ENCODE measurements at places on chromosomes 7 and 10. TPM values are rescaled to one million over a fixed set of nuclear protein-coding genes. Genes with fewer than 3 reads are reported as not detected.
A peak's percentile ranks its signal among the peaks of the same experiment; 100 is the strongest.

The SPDYE16 gene
- 0.37 TPM for total RNA-seq

The TLX1 gene
- total RNA-seq: not detected

The CALHM1 gene
- not detected for total RNA-seq

The EPDR1 gene
- 6.3 TPM for total RNA-seq

The MMD2 gene
- not detected for total RNA-seq

The SPDYE2B gene
- total RNA-seq: not detected

The COL1A2 gene
- total RNA-seq: 16.9 TPM

GRCh38 chr10:36489611-36490228, 635.7 kb upstream of the ANKRD30A start:
- DNase-seq: no peak

- DNase-seq: no peak
These were observed 601.4 kb upstream of the IGFBP3 start for GRCh38 chr7:46522354-46522906.

DNA sequence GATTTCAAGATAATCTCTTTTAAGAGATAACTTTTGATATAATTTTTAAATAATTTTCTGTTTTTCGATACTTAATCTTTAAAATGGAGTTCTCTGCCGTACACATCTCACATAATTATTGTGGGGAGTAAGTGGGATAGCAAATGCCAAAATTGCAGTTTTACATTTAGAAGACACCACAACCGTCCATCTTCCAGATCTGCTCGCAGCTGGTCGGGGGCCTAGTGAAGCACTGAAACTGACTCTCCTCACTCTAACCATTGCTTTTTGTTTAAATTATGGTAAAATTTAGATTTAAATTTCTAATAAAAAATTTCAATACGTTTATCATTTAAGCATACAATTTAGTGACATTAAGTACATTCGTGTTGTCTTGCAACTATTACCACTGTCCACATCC, 94.2 kb downstream of the PRR15 start:
- DNase-seq: no peak

GRCh38 chr7:25025218-25025671, 45.3 kb upstream of the OSBPL3 start:
- DNase-seq: no peak

DNA sequence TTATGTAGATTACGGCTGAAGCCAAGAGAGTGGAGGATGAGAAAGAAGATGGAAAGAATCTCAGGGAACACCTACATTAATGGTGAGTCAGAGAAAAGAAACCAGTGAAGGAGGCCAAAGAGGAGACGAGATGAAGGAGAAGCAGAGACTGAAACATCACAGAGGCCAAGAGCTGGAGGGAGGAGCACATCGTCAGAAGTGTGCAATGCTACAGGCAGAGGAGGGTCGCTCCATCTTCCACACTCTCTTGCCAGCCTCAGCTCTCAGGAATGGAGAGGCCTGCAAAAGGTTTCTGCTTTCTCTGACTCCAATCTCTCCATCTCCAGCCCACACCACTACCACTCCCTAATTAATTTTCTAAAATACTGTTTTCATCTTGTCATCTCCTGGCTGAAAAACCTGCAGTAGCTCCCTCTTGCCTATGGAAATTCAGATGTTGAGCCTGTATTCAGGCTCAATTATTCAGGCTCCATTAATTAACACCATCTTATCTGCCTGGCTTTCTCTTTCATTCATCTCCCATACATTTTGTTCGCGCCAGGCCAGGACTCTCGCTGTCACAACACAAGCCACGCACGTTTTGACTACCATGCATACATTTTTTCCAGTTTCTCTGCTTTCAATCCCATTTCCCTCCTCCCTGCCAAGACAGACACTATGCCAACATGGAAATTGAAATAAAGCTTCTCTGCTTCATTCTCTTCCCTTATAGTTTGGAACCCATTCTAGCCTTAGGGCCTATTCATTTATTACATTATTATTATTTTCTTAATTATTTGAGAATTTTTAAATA, 165.8 kb downstream of the INHBA start:
- no peak for DNase-seq

DNA sequence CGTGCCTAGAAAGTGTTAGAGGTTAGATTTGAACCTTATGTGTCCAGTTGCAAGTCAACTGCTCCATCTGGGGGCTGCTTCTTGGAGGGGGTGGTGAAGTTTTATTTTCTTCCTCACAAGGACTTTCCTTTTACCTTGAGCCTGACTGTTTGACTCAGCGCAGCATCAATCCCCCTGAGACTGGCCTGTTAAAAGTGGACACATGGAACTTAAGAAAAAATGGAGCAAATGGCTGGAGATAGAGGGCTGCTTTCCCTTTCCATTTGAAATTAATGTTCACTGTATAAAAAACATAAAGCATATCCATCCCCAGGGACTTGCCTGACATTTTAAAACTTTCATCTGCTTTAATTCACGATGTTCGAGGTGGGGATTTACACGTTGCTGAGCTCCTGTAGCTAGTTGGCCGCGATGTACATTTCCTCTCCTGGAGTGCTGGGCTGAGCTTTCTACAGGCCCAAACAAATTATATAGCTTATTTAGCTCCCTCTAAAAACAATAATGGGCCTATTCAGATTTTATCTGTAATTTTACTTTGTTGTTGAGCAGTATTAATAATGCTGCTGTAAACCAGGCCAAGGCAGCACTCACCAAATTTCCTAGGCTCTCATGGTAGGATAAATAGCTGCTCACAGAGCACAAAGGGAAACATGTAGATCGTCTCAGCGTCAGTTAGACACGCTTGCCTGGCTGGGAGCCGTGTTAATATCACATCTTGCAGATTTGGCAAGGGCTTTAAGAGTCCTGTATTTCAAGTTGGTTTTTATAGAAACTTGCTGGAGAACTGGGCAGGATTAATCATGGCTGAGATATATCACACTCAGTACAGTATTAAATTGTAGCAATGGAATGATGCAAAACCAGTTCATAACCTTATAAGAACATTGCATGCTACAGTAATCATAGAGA, 251.5 kb downstream of the LRMDA start:
- DNase-seq: no peak

DNA sequence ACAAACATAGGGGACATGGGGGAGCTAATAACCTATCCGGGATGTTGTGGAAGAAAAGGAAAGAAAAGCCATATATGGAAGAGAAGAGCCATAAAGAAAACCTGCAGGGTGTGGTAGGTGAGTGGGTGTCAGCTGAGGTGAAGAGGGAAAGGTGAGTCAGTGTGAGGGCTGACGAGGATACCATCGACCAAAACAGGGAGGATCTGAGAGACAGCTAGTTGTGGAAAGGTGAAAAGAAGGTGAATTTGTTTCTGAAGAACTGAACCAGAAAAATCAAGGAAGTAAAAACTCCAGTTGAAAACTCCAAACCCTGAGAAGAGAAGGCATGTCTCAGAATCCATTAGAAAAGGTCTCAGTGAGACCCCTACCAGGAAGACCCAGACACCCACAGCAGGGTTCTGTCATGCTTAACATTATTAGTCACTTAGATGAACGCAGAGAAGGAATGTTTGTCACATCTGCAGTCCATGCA, 4.1 kb downstream of the BLNK start:
- no peak for DNase-seq

GRCh38 chr7:157503229-157503628, 166.4 kb downstream of the DNAJB6 start:
- no peak for DNase-seq

DNA sequence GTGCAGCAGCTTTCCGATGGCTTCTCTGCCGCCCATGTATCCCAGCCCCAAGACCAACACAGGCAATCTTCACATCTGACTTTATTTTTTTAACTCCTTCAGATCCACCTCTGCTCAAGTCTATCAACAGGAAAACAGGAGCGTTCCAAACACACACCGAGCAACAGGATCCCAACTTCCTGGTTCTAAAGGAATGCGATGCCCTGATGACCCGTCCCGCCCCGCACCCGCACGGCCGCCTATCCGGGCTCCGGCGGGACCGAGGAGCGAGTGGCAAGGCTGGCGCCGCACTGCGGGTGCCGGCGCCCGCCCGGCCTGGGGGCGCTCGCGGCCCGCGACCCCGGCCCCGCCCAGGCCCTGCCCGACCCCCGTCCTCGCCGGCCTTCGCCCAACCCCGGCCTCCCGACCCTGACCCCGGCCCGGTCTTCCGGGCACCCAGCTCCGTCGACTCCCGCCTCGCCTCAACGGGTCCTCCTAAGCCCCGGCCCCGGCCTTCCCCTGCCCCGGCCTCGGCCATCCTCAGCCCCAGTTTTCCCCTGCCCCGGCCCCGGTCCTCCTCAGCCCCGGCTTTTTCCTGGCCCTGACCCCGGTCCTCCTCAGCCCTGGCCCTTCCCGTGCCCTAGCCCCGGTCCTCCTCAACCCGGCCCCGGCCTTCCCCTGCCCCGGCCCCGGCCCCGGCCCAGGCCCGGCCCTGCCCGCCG, 730 bp downstream of the LARP4B start:
- peak; percentile 52 for DNase-seq

DNA sequence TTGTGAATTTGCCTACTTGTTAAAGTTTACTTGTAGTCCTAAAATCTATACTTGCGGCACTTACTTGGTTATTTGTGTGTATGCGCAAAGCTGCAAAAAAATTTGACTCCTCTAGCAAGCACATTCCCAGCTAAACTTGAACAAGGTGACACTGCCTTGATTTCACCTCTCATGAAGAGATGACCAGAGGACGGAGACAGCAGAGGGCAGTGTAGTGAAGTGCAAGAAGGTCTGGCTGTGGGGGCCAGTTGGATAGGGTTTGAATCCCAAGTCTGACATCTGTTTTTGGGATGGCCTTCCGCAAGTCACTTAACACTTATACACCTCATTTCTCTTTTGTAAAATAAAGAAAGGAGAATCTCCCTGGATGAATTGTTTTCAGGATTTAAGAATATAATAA, 15.7 kb downstream of the SLK start:
- DNase-seq: no peak

DNA sequence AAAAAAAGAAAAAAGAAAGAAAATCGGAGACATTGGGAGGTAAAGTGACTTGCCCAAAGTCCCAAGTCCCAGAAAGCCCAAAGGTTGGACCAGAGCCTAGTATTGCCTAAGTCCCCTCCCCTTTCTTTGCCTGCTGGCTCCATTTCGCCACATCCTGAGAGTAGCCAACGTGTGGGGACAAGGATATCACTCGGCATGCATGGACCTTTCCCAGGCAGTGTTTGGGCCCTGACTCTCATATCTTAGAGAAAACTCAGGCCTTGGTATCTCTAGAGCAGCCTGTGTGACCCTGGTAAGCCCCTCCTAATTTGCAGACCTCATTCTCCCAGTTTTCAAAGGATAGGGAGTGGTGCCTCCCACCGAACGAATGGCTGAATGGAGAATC, 294.2 kb upstream of the ZMIZ1 start:
- peak; percentile 65 for DNase-seq

- DNase-seq: no peak
These were observed 90.9 kb downstream of the COL26A1 start for GRCh38 chr7:101453617-101454016.

DNA sequence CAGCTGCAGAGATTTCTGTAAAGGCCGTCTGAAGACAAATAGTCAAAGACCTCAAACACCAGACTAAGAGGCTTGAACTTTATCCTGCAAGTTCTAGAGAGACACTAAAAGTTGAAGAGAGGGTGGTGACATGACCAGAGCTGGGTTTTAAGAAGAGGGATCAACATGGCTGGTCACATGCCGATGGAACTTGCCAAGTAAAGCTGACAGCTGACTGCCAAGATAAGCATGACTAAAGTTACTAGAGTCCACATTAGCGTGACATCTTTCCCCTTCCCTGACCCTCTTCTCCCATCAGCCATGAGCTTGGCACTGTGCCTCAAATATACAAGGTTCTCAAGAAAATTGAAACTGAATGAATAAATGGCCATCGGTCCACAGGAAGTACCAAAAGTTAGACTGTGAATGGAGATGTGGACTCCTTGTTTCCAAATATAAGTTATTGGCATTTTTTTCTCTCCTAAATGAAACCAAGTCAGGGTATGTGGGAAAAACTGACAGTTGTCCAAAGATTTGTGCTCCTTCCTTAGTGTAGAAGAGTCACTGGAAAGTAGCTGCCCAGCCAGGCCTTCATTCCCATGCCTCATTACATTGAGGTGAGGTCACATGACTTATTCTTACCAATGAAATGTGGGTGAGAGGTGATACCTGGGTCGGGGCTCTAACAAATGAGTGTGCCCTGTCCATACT, 24.5 kb downstream of the XPNPEP1 start:
- no peak for DNase-seq

DNA sequence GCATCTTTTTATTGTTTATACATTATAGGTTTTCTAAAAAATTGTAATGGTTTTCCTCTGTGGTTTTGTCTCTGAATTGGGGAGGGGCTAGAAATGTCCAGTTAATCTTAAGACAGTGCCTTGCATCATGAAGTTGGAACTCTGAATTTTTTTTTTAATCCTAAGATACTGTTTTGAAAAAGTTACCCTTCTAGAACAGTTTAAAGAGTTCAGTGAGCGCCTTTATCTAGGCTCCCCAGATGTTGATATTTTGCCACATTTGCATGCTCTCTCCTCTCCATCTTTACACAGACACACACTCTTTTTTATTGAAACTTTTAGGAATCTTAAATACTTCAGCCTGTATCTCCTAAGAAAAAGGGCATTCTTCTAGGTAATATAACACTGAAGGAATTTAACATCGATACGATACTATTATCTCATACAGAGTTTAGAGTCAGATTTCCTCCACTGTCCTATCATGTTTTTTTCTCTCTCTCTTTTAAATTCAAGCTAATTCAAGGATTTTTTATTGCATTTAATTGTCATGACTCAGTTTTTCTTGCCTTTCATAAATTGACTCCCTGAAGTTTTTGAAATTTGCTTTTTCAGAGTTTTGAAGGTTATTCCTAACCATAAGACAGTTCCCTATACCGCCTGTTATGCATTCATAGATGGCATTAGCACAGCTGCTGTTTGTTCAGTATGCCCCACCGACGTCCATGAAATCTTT, 31.5 kb downstream of the PRKAR2B start:
- DNase-seq: no peak

- DNase-seq: no peak
These were observed 531 bp upstream of the INTS15 start for GRCh38 chr7:6589151-6589828.

DNA sequence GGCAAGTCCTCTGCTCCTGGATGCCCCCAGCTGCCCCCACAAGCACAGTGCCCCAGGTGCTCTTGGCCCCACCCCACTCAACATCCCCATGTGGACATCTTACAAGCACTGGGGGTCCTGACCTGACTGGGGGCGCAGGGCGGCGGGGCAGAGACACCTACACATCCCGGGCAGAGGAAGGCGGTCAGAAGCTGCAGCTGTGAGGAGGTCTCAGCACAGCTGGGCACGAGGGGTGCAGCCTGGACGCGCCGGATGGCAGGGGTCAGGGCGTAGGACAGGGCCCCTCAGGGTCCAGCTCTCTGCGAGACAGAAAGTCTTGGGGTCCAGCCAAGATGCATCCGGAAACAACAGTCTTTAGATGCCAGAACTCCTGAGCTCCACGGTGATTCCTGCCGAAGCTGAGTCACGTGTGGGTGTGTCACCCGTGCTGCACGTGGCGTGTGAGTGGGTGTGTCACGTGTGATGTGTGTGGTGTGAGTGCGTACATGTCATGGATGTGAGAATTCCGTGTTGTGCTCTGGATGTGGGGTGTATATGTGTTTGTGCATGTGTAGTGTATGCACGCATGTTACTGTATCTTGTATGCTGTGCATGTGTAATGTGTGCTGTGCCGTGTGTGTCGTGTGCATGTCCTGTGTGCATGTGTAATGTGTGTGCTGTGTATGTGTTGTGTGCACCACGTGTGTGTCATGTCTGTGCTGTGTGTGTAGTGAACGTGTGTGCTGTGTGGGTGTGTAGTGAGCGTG, 5.1 kb downstream of the VENTX start:
- no peak for DNase-seq
